ENCODE measurements at places on chromosomes 12 and 14. TPM values are rescaled to one million over a fixed set of nuclear protein-coding genes. Genes with fewer than 3 reads are reported as not detected.

PRR4 gene
- 0.98 TPM for total RNA-seq

CEBPE gene
- 0.25 TPM for total RNA-seq

LRRC10 gene
- not detected for total RNA-seq

GRCh38 chr12:93176165-93176564, 201.6 kb upstream of the NUDT4 start:
- H3K27ac ChIP-seq: no peak overlapping the region
- H3K4me3 ChIP-seq: no peak overlapping the region
- peaks cover 2% of the 10 kb centered on the region for H3K27me3 ChIP-seq
- no peaks in the 10 kb centered on the region for H3K4me1 ChIP-seq

- no peaks in the 10 kb centered on the region for H3K27me3 ChIP-seq
- no peak for DNase-seq
- peaks cover 18% of the 10 kb centered on the region for H3K4me1 ChIP-seq
- peaks cover 11% of the 10 kb centered on the region for H3K36me3 ChIP-seq
These were observed 209.0 kb upstream of the PLEKHG7 start for GRCh38 chr12:92493816-92494215.

- no peak for DNase-seq
- H3K4me1 ChIP-seq: peaks cover 4% of the 10 kb centered on the region
- H3K27ac ChIP-seq: no peak within 1 kb of the TSS
- H3K27me3 ChIP-seq: peaks cover 30% of the 10 kb centered on the region
- no peaks in the 10 kb centered on the region for H3K36me3 ChIP-seq
- no peak within 1 kb of the TSS for H3K4me3 ChIP-seq
These were observed at the start of gene PLBD1 for GRCh38 chr12:14567351-14568162. Gene PLBD1 (minus strand): TSS chr12:14567883. CDS start chr12:14567696, 187 bp downstream.

DNA sequence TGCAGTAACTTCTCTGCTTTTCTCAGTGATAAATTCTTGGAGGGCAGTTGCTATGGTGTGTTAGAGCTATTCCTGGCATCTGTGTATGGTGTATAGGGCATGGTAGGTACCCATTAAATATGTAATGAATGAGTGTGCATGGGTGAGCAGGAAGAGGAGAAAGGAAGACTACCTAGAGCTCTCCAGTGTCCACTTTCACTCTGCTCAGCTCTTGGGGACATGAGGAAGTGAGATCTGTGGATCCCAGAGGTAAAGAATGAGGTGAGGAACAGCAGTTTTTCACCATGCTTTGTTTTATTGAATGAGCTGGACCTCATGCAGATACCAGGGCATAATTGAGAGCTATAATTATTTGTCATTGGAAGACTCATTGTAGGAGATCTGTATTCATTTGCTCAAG, 444.8 kb upstream of the RGS6 start:
- H3K27ac ChIP-seq: no peak overlapping the region
- peaks cover 11% of the 10 kb centered on the region for H3K4me1 ChIP-seq
- no peaks in the 10 kb centered on the region for H3K27me3 ChIP-seq
- no peak overlapping the region for H3K4me3 ChIP-seq
- DNase-seq: no peak
- H3K36me3 ChIP-seq: peaks cover 29% of the 10 kb centered on the region

Data from activated CD4-positive, alpha-beta memory T cell treated with anti-CD3 and anti-CD28 coated beads, Interleukin-2, amount 10 ng/mL, durations not matched to agents 7 days and 5 days (primary cell).